Fibroblast of skin of left biceps (primary cell): ENCODE measurements at places on chromosomes 16 and 17.

DNA sequence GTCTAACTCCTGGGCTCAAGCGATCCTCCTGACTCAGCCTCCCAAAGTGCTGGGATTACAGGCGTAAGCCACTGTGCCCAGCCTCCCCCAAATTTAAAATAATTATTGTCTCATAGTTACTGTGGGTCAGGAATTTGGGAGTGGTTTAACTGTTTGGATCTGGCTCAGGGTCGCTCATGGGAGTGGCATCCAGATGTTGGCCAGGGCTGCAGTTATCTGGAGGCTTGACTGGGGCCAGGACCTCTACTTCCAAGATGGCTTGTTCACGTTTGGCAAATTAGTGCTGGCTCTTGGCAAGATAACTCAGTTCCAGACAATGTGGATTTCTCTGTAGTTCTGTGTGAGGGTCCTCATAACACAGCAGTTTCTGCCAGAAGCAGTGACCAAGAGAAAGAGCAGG is 8.0 kb downstream of the TEN1 start:
- DNase-seq: no peak

- DNase-seq: no peak
Observed at GRCh38 chr17:81000631-81001357, 9.2 kb downstream of the CHMP6 start.

DNA sequence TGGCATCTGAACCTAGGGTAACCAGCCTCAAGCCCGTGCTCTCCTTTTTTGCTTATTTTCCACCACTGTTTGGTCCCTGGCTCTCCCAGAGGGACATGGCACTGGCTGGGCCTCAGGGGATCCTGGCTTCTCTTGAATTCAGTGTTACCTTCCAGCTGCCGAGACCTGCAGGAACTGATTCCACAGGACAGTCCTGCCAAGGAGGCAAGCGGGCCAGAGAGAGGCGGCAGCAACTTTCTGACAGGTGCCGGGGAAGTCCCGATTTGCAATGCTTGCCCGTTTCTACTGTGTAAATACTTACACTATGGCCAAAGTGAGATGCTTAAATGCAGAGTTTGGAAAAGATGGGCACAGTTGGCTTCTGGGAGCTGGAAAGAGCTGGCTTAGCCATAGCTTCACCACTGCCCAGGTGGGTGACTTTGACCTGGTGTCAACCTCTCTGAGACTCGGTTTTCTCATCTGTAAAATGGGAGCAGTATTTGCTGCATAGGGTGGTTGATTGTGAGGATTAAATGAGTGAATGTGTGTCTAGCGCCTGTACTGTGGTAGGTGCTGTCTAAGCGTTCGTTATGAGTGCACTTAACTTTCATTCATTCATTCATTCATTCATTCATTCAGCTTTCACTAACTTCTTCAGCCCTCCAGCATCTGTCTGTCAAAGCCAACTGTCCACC is 124.9 kb downstream of the CMIP start:
- no peak for DNase-seq

- DNase-seq: no peak
Observed at GRCh38 chr16:66372078-66372897, 5.8 kb downstream of the CDH5 start.

DNA sequence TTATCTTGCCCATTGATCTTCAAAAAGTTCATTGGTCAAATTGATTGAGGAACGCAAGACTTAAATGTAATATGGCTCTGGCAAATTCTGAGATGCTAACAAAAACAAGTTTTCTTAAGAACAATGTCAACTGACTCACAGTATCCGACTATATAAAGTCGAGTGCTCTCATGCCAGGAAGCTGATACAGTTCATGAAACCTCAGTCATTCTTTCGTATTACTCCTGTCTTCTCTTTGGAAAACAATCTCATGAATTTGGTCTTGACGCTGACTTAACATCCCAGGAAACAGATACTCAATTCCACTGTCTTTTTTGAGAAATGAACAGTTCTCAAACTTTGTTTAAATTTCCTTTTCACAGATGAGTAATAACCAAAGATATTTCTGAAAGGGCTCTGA is 704.9 kb downstream of the MAF start:
- no peak for DNase-seq

- DNase-seq: no peak
Observed at GRCh38 chr17:8005967-8006730, 3.7 kb downstream of the GUCY2D start.

DNA sequence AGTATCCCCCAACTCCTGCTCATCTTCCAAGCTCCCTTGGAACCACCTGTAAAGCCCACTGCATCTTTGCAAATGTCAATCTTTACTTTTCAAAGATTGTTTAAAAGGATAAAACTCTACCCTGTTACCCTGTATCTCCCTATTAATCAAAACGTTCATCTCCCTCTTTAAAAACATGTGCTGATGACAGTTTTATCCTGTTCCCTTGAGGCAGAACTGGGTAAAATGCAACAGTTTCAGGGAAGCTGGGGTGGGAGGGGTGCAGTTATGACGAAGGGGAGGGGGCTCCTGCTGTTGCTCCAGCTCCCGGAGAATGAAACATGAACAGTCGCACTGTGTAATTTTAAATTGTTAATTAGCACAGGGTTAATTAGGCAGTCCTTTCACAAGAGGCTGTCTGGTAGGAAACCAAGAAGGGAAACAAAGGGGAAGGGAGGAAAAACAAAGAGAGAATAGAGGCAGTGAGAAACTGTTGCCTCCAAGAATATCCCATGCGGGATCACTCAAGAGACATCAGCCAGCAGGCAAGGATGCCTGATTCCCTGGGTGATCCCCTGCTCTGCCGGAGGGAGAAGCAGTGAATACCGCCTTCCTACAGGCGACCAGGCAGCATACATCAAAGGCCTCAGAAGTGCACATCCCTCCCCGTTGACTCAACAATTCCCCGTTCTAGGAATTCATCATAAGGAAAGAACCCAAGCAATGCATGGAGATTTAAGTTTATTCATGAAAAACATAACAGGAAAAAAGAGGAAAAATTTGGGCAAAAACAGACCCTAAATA is 84.2 kb downstream of the ZFHX3 start:
- peak; percentile 40 for DNase-seq
